ENCODE measurements at places on chromosomes 6 and 20. TPM values are rescaled to one million over a fixed set of nuclear protein-coding genes. Genes with fewer than 3 reads are reported as not detected.

DNA sequence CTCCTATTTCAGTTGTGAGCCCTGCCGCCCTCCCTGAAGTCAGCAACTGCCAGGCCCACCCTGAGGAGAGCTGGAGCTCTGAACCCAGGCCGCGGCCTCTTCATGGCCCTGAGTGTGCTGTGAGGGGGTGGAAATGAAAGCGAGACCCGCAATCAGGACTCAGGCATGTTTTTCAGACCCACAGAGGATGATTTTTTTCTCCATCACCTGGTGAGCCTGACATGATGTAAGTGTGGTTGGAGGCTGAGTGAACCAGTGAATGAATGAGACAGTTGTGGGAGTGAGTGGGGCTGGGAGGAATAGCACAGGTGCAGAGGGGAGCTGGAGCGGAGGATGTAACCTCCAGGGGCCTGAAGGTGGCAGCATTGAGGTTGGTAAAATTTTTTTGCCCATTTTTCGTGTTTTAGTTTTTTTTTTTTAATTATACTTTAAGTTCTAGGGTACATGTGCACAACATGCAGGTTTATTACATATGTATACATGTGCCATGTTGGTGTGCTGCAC, 18.3 kb downstream of the RAET1L start:
- no peak overlapping the region for H3K4me3 ChIP-seq
- no peaks in the 10 kb centered on the region for H3K27me3 ChIP-seq
- H3K4me1 ChIP-seq, result no peaks in the 10 kb centered on the region
- no peaks in the 10 kb centered on the region for H3K36me3 ChIP-seq
- H3K27ac ChIP-seq, result no peak overlapping the region

DNA sequence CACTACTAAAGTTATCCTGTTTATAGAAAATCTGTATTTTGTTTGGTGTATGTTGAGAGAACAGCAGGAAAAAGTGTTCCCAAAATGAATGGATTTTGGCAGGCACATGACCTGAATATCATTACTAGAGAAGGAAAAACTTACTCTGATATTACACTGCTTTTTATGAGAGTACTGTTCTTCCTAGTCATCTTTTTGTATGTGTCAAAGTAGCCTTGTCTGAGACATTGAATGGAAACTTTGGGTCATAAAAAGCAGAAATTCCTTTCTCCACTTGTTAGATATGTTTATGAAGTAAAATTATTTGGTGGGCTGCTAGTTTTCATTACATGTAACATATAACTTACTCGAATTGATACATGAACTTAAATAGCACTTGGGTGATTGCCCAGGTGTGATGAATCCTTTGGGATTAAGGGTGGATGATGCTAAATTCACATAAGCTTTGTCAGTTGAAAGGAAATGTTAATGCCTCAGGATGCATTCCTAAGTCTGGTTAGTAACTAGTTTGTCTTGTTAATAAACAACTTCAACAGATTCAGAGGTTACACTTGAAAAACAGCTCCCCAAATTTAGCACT, 206.7 kb downstream of the CENPW start:
- H3K27ac ChIP-seq, result no peak overlapping the region
- no peaks in the 10 kb centered on the region for H3K27me3 ChIP-seq
- no peak overlapping the region for H3K4me3 ChIP-seq
- H3K36me3 ChIP-seq, result no peaks in the 10 kb centered on the region
- H3K4me1 ChIP-seq, result peaks cover 6% of the 10 kb centered on the region
- no peak for DNase-seq

GRCh38 chr6:81456416-81456815, 296.1 kb downstream of the TENT5A start:
- H3K27ac ChIP-seq, result no peak overlapping the region
- no peak overlapping the region for H3K4me3 ChIP-seq
- no peak for DNase-seq
- no peaks in the 10 kb centered on the region for H3K4me1 ChIP-seq
- H3K36me3 ChIP-seq, result no peaks in the 10 kb centered on the region

DNA sequence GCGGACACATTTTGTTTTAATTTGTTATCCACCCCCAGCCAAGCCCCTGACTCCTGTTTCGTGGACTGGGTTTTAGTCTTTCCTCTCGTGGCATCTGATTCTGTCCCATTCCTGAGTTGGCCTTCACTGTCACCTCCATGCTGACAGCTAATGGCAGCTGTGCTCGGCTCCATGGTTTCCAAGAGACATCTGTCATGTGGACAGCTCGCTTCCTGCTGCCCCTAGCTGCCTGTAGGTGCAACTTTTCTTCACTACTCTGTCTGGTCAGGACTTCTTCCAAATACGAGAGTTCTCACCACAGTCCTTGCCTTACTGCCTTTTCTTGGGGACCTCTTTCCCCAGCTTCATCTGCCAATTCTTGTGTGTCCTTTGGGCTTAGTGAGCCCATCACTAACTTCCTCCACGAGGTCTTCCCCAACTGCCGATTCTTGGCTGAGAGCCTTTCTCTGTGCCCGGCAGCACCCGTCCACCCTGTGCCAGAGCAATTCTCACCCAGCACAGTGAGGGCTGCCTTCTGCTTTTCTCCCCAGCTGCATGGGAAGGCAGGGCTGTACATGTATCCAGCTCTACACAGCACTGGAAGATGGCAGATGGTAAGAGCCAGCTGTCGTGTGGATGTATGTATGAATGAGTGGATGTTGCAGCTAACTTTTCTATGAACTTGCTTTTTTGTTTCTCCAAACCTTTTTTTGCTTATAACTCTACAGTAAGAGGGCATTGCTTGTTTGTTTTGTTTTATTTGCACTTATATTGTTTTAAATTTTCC, 140.4 kb downstream of the F13A1 start:
- H3K4me1 ChIP-seq, result no peaks in the 10 kb centered on the region
- no peak overlapping the region for H3K4me3 ChIP-seq
- H3K27ac ChIP-seq, result no peak overlapping the region
- no peak for DNase-seq
- H3K27me3 ChIP-seq, result no peaks in the 10 kb centered on the region

- no peaks in the 10 kb centered on the region for H3K27me3 ChIP-seq
- H3K4me3 ChIP-seq, result no peak overlapping the region
- no peak overlapping the region for H3K27ac ChIP-seq
- H3K4me1 ChIP-seq, result no peaks in the 10 kb centered on the region
Measured at GRCh38 chr20:40860487-40860902, 168.1 kb upstream of the TOP1 start.

GRCh38 chr6:32192608-32193039, at the start of gene GPSM3:
TSS of gene GPSM3 (minus strand) at chr6:32192643. CDS start at chr6:32192513, 130 bp downstream.
- peak within 1 kb of the TSS; percentile 99 for H3K27ac ChIP-seq
- H3K27me3 ChIP-seq, result no peaks in the 10 kb centered on the region
- DNase-seq, result peak; percentile 79
- H3K36me3 ChIP-seq, result no peaks in the 10 kb centered on the region
- peaks cover 53% of the 10 kb centered on the region for H3K4me1 ChIP-seq

GRCh38 chr6:67722861-67723261, 912.2 kb upstream of the ADGRB3 start:
- H3K27me3 ChIP-seq, result no peaks in the 10 kb centered on the region
- H3K4me1 ChIP-seq, result no peaks in the 10 kb centered on the region
- no peak overlapping the region for H3K4me3 ChIP-seq
- H3K27ac ChIP-seq, result no peak overlapping the region
- H3K36me3 ChIP-seq, result no peaks in the 10 kb centered on the region

GRCh38 chr20:36277546-36277945, 28.6 kb upstream of the DLGAP4 start:
- no peak overlapping the region for H3K4me3 ChIP-seq
- DNase-seq, result peak; percentile 20
- no peaks in the 10 kb centered on the region for H3K36me3 ChIP-seq

DNA sequence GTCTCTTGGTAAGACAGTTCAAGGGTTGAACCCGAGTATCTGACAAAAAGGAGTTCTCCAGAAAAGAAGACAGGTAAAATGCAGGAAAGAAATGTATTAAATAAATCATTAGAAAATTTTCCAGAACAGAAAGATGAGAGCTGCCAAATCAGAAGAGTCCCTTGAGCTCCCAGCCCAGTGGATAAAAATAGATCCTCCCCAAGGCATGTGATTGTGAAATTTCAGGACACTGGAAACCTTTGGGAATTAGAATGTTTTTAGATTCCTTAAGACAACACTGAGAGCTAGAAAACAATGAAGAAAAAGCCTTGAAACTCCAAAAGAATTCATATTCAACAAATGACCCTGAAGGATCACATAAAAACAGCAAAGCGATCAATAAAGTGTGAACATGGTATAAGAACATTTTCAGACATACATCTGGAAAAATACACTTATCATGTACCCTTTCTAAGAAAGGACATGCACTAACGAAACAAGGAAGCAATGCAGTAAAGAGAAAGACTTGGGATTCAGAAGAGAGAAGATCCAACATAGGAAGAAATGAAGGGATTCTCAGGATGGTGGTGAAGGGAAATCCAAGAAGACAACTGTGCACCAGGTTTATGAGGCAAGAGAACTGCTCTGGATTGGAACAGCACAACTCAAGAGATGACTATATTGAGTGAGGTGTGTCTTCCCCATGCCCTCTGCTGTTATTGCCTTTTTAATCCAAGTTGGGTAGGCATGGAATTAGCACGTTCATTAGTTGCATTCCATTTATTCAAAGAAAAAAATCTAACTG, 390.4 kb downstream of the SYNE1 start:
- peak overlapping the region; percentile 46 for H3K27ac ChIP-seq
- peaks cover 38% of the 10 kb centered on the region for H3K4me1 ChIP-seq
- peaks cover 52% of the 10 kb centered on the region for H3K36me3 ChIP-seq
- no peaks in the 10 kb centered on the region for H3K27me3 ChIP-seq
- no peak for DNase-seq
- H3K4me3 ChIP-seq, result no peak overlapping the region

DNA sequence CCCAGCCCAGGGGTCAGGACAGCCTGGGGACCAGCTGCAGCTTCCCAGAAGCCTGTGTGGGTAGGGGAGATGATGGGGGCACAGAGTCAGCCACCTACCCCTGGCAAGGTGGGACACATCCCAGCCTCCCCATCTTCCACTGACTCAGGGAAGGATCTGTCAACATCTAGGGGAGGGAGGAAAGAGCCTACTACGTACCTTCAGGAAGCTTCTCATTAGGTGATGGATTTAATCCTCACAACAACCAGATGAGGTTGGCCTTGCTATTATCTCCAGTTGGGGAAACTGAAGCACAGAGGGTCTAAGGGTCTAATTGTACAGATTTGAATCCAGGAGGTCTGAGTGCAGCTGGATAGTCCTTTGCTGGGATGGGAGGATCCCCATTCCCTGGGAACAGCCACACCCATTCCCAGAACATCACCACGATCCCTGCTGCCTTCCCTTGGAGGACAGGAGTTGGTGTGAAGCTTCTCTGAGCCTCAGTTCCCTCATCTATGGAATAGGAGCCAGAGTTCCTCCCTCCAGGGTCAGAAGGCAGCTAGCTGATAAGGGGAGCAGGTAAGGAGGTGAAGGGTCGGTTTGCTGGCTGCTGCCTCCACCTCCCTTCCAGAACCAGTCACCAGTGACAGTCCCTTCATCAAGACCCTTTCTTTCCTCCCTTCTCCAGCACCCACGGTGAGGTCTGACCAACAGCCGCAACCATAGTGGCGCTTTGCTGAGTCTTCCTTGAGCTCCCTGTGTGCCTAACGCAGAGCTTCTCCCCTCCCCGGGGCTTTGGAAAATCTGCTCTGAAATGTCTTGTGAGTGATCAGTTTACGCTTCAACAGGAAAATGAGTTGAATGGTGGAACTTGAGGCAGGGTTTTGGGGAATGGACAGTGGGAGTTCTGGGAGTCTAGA, 56.8 kb downstream of the CEBPB start:
- H3K27me3 ChIP-seq, result no peaks in the 10 kb centered on the region
- no peak overlapping the region for H3K4me3 ChIP-seq
- no peak overlapping the region for H3K27ac ChIP-seq
- H3K36me3 ChIP-seq, result no peaks in the 10 kb centered on the region

DNA sequence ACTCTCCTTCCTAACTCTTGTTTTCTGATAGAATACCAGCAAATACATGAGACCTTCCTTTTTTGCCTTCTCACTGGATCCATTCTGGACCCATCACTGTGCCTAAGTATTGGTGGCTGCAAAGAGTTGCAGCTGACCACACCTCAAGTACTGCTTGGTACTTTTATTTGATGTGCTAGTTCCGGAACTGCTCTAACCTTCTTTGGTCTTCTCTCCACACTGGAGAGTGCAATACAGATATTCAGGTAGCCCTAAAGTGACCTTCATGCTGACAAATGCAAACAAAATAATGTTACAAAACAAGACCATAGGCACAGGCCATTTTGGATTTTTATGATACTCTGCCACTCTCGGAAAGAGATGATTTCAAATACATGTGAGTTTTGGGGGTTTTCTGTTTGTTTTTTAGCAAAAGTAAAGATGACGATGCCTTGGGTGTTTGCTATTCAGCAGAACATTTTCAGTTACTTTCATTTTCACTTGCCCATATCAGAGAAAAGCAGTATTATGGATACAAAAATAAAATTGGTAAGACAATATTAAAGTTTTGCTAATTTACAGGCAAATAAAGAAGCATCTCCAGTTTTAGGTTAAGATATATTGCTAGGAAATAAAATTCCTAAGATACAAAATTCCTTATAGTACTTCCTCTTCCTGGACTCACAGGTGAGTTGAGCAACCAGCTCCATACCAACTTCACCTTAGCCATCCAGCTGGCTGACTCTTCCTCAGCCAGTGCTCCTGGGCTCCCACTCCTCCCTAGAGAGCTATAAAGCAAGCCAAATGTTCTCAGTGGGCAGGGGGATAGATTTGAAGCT, 42.0 kb downstream of the PTPRK start:
- H3K4me1 ChIP-seq, result peaks cover 6% of the 10 kb centered on the region
- H3K36me3 ChIP-seq, result no peaks in the 10 kb centered on the region
- H3K27ac ChIP-seq, result peak overlapping the region; percentile 4
- H3K27me3 ChIP-seq, result no peaks in the 10 kb centered on the region
- DNase-seq, result no peak
- peak overlapping the region; percentile 9 for H3K4me3 ChIP-seq

DNA sequence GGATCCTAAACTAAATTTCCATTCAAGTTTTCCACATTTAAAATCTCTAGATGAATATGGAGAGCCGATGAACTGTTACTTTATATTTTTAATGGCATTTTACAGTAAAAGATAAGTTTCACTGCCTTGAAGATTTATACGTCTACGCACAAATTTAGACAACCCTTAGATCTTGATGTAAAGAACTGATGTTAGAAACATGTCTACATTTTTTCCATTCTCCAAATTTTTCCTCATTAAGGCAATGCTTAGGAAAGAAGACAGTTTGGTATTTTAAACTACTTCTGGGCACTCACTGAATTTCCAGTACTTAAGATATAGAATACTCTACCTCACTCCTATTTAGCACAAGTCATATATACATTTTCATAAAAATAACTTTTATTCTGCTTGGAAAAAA, 45.4 kb downstream of the ME1 start:
- H3K4me1 ChIP-seq, result no peaks in the 10 kb centered on the region
- no peaks in the 10 kb centered on the region for H3K36me3 ChIP-seq
- DNase-seq, result no peak

Gene SGK2
- total RNA-seq, result not detected

Gene SIRPG
- not detected for total RNA-seq

Gene PBOV1
- not detected for total RNA-seq

Gene FOXQ1
- total RNA-seq, result not detected

Gene TMC2
- not detected for total RNA-seq

Gene TMEM200A
- 1.9 TPM for total RNA-seq

Gene IMPG1
- total RNA-seq, result not detected

Gene SNX5
- total RNA-seq, result 74.6 TPM

Gene PSMG4
- 26.4 TPM for total RNA-seq

Measured in sigmoid colon (tissue), 7 donors.